ENCODE measurements at places on chromosomes 16 and 17. TPM values are rescaled to one million over a fixed set of nuclear protein-coding genes. Genes with fewer than 3 reads are reported as not detected.

DNA sequence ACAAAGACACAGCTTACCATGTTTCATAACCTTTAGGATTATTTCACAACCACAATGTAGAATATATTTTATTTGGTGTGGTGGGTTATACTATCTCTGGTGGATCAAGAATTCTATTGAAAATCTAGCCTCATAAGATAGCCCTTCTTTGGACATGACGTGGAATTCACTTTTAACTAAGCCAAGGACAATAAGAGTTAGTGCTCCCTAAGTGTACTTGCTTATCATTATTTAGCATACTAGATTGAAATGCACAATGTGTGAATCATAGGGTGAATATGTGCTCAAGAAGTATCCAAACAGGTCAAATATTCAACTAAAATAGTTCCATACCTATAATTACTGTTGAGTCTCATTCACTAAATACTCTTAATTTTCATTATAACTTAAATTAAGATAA lies 1179.5 kb upstream of the GOT2 start:
- H3K4me3 ChIP-seq = no peak overlapping the region
- no peaks in the 10 kb centered on the region for H3K36me3 ChIP-seq
- H3K27me3 ChIP-seq = no peaks in the 10 kb centered on the region

DNA sequence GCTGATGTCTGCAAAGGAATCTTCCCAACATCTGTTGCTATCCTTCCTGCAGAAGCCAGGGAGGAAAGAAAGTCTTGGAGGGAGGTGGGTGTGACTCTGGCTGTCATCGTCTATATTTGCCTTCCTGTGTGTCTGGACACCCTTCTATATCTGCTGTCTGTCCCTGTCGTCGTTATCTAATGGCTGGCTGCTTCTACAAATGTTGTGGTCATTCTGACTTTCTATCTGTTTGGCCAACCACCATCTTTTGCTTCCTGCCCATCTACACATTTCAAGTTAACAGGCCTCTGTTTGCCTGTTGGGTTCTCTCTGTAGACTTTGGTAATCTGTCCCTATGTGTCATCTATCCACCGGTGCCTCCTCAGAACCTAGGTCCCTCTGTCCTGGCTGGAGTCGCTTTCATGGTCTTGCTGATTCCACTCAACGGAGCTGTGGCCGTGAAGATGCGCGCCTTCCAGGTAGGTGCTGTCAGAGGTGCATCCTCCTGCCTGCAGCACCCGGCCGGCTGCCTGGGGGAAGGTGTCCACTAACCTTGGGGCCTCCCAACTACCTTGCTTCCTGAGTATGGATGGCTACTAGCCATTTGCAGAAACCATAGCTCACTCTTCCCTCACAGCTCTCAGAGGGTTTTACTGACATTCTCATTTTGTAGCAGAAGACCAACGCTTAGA lies 30.2 kb downstream of the ABCC3 start:
- H3K4me3 ChIP-seq = no peak overlapping the region
- no peak overlapping the region for H3K27ac ChIP-seq
- DNase-seq = no peak
- peaks cover 23% of the 10 kb centered on the region for H3K4me1 ChIP-seq
- no peaks in the 10 kb centered on the region for H3K27me3 ChIP-seq

- H3K36me3 ChIP-seq = no peaks in the 10 kb centered on the region
- no peak overlapping the region for H3K4me3 ChIP-seq
- peak overlapping the region; percentile 27 for H3K27ac ChIP-seq
- peak; percentile 64 for DNase-seq
- no peaks in the 10 kb centered on the region for H3K27me3 ChIP-seq
Measured at GRCh38 chr16:53775821-53776431, 72.0 kb downstream of the FTO start.

Gene CCL16
- total RNA-seq = 0.58 TPM

- no peak overlapping the region for H3K4me3 ChIP-seq
- peak; percentile 68 for DNase-seq
- no peaks in the 10 kb centered on the region for H3K27me3 ChIP-seq
- H3K4me1 ChIP-seq = no peaks in the 10 kb centered on the region
- peak overlapping the region; percentile 51 for H3K27ac ChIP-seq
Measured at GRCh38 chr17:14746822-14747602, 446.1 kb downstream of the HS3ST3B1 start.

- peaks cover 21% of the 10 kb centered on the region for H3K4me1 ChIP-seq
- DNase-seq = peak; percentile 11
- no peaks in the 10 kb centered on the region for H3K36me3 ChIP-seq
- no peak overlapping the region for H3K27ac ChIP-seq
Measured at GRCh38 chr17:17414341-17414805, 62.4 kb upstream of the MED9 start.

GRCh38 chr16:79047337-79047736 lies 553.2 kb downstream of the MAF start:
- no peaks in the 10 kb centered on the region for H3K36me3 ChIP-seq
- no peaks in the 10 kb centered on the region for H3K27me3 ChIP-seq
- H3K27ac ChIP-seq = no peak overlapping the region
- no peak overlapping the region for H3K4me3 ChIP-seq

Gene CARD14
- 1.1 TPM for total RNA-seq

Gene CBX1
- 34.0 TPM for total RNA-seq

Gene CACNG4
- total RNA-seq = 9.3 TPM

DNA sequence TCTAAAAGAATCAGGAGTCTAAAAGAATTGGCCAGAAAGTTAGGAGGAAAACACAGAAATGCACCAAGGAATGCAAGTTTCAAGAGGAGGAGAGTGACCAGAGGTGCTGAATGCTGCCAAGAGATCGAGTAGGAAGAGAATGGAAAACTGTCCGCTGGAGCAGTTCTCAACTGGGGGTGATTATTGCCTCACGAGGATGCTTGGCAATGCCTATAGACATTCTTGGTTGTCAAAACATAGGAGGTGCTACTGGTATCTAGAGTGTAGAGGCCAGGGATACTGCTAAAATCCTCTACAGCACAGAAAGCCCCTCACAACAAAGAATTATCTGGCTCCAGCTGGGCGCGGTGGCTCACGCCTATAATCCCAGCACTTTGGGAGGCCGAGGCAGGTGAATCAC lies 82.1 kb upstream of the NOL11 start:
- no peak overlapping the region for H3K27ac ChIP-seq
- H3K4me3 ChIP-seq = no peak overlapping the region
- H3K36me3 ChIP-seq = peaks cover 5% of the 10 kb centered on the region
- H3K27me3 ChIP-seq = no peaks in the 10 kb centered on the region

GRCh38 chr17:53607475-53607874 lies 215.3 kb upstream of the KIF2B start:
- H3K4me3 ChIP-seq = no peak overlapping the region
- no peak overlapping the region for H3K27ac ChIP-seq
- H3K27me3 ChIP-seq = no peaks in the 10 kb centered on the region
- no peak for DNase-seq
- no peaks in the 10 kb centered on the region for H3K4me1 ChIP-seq
- no peaks in the 10 kb centered on the region for H3K36me3 ChIP-seq

- H3K4me3 ChIP-seq = no peak overlapping the region
- no peak for DNase-seq
- no peak overlapping the region for H3K27ac ChIP-seq
- H3K27me3 ChIP-seq = peaks cover 5% of the 10 kb centered on the region
- H3K36me3 ChIP-seq = no peaks in the 10 kb centered on the region
Measured at GRCh38 chr17:2051933-2052559, 2.9 kb upstream of the HIC1 start.

DNA sequence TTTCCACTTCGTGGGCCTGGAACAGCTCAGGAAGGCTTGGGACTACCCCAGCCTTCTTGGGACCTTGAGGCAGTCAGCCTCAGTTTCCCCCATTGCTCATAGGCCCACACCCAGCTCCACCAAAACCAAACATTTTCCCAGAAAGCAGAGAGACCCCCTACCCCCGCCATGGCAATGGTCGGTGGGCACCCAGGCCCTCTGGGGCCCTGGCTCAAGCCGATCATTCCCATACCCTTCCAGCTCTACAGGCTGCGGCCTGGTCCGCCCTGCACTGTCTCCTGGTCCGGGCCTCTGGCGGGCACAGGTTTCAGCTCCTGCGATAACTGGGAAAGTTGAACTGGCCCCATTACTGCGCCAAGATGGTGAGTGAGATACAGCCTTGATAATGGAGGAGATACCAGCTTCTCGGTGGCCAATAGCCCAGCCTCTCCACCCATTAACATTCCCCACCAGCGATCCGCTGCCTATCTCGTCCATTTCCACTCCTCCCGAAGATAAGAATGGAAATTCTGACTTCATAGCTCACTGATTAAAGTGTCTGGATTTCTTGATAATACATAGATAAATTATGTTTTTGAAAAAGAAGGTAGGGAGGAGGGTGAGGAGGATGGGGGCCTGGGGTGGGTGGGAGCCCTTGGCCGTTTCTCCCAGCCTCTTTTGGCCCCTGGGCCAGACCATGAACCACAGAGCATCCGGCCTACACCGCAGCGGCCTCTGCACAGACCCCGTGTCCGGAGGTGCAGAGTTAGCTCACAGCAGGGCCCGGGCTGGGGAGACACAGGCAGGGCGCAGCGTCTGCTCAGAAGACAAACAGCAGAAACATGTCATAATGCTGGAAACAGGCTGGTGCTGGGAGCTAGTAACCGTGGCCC lies 11.6 kb downstream of the ZFPM1 start:
- peaks cover 5% of the 10 kb centered on the region for H3K4me1 ChIP-seq
- no peaks in the 10 kb centered on the region for H3K27me3 ChIP-seq
- H3K4me3 ChIP-seq = no peak overlapping the region
- DNase-seq = no peak
- no peaks in the 10 kb centered on the region for H3K36me3 ChIP-seq

- DNase-seq = no peak
- H3K27ac ChIP-seq = no peak overlapping the region
- no peak overlapping the region for H3K4me3 ChIP-seq
- H3K27me3 ChIP-seq = no peaks in the 10 kb centered on the region
Measured at GRCh38 chr17:28471531-28472342, 1.7 kb upstream of the SLC13A2 start.

- no peaks in the 10 kb centered on the region for H3K27me3 ChIP-seq
- DNase-seq = peak; percentile 95
- peak within 1 kb of the TSS; percentile 66 for H3K4me3 ChIP-seq
- no peaks in the 10 kb centered on the region for H3K4me1 ChIP-seq
- H3K36me3 ChIP-seq = peaks cover 14% of the 10 kb centered on the region
- H3K27ac ChIP-seq = peak within 1 kb of the TSS; percentile 81
Measured at GRCh38 chr16:55508941-55509931, at the start of gene LPCAT2. LPCAT2 (plus strand) TSS chr16:55509072; CDS start chr16:55509182, 110 bp downstream.

- no peaks in the 10 kb centered on the region for H3K27me3 ChIP-seq
- H3K4me3 ChIP-seq = no peak overlapping the region
- no peak overlapping the region for H3K27ac ChIP-seq
Measured at GRCh38 chr16:72189865-72190371, 18.0 kb upstream of the PMFBP1 start.

Gene SLFN12L
- 5.1 TPM for total RNA-seq

DNA sequence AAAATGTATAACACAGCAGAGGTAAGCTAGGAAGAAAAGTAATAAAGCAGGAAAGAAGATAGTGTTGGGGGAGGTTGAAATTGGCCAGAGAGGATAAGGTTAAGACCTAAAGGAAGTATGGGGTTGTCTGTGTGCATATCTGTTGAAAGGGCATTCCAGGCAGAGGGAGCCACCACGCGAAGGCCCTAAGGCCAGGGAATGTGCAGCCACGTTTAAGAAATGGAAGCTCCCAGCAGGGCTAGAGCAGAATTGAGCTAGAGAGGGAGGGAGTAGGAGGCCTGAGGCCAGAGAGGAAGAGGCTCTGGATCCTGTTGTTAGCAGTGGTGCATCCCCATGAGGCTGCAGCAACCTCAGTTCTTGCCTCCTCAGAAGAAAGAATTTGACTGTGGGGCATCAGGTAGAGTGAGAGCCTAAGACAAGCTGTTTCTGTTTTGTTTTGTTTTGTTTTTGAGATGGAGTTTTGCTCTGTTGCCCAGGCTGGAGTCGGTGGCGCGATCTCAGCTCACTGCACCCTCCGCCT lies 59.0 kb upstream of the CACNG5 start:
- H3K36me3 ChIP-seq = peaks cover 18% of the 10 kb centered on the region
- no peak for DNase-seq
- H3K4me3 ChIP-seq = no peak overlapping the region
- H3K4me1 ChIP-seq = no peaks in the 10 kb centered on the region

DNA sequence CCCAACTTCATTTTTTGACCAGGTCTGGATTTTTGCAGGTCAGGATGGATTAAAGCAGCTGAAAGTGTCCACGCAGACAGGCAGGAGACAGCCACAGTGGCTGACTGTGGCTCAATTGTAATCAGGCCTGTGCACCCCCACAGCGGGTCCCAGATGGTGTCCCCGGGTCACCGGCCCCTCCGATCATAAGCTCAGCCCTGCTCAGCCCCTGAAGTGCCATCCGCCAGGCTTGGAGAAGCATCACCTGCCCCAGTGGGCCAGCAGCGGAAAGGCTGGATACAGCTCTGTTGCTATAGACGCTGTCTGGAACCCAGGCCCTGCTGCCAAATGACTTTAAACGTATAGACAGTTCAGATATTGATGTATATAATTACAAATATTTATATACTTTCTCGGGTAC lies 60.6 kb downstream of the RPH3AL start:
- H3K27me3 ChIP-seq = no peaks in the 10 kb centered on the region
- H3K4me3 ChIP-seq = no peak overlapping the region
- no peaks in the 10 kb centered on the region for H3K36me3 ChIP-seq
- peak; percentile 48 for DNase-seq

Gene CRYBA1
- not detected for total RNA-seq

Gene SLC2A4
- total RNA-seq = 1.6 TPM

DNA sequence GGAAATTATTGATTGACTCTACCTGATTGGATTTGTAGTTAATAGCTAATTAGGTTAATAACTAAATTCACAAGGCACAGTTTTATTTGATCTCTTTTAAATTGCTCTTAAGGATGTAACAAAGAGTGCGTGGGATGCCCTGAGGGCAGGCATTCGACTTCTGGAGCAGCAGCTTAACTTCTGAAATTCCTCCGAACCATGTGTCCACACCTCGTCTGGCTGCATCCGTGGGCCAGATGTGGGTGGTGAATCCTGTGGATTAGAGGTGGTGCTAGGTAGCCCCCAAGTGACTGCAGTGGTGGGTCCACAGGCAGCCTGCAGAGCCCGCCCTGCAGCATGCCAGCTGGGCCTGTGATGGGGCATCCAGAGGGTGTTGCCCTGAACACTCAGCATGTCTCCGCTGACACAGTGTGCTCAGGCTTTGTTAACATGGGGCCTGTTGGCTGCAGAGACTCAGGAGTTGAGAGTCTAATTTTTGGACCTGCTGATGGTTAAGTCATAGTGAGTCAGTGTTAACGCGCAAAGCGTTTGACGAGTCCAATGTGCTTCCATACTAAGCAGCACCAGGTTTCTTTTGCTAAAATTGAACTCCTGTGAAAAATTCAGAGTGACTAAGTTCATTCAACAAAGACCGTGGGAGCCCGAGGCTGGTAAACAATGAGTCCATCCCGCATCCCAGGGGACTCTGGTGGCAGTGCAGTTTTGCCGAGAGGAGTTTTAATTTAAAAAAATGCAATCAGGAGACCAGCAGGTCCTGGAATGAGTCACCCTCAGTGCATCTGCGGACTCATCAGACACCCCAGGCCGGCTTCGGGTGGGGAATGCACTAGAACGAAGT lies 3.8 kb upstream of the NPB start:
- peaks cover 61% of the 10 kb centered on the region for H3K36me3 ChIP-seq
- no peak overlapping the region for H3K27ac ChIP-seq
- no peak for DNase-seq
- peaks cover 5% of the 10 kb centered on the region for H3K4me1 ChIP-seq
- H3K27me3 ChIP-seq = no peaks in the 10 kb centered on the region

Gene ZFPM1
- total RNA-seq = 8.4 TPM
